ENCODE measurements at places on chromosomes 3 and 15. TPM values are rescaled to one million over a fixed set of nuclear protein-coding genes. Genes with fewer than 3 reads are reported as not detected.

The NR2E3 gene
- polyA plus RNA-seq: 0.65 TPM

GRCh38 chr15:66481107-66481856 is 16.3 kb downstream of the SNAPC5 start:
- DNase-seq: no peak

- no peak for DNase-seq
Measured at GRCh38 chr15:55960946-55961345, 32.5 kb downstream of the NEDD4 start.

- peak; percentile 42 for DNase-seq
Measured at GRCh38 chr3:114435386-114436115, 141.7 kb downstream of the TIGIT start.

GRCh38 chr3:24963762-24964625 is 464.1 kb upstream of the RARB start:
- peak; percentile 50 for DNase-seq

GRCh38 chr3:126982126-126982470 is 817 bp upstream of the PLXNA1 start:
- DNase-seq: peak; percentile 58

DNA sequence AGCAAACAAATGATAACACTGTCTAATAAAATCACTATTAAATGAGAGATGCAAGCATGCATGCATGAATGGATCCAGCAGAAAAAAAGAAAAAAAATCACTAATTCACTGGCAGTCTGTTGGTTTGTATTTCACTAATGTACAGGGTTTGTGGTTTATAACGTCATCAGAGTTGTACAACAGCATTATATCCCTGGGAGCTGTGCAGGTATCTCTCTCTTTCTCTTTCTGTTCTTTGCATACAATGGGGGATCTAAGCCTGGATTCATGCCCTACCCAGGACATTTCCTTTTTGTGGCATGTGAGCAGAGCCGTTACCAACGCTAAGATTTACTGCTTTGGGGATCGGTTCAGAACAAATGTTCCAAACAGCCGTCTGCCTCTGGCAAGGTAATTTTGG is 229.5 kb downstream of the SOX2 start:
- DNase-seq: no peak

Data from GM23248 (cell line).